Calu3 (cell line): ENCODE measurements at places on chromosomes 13 and 19. TPM values are rescaled to one million over a fixed set of nuclear protein-coding genes. Genes with fewer than 3 reads are reported as not detected.
A peak's percentile ranks its signal among the peaks of the same experiment; 100 is the strongest.

GRCh38 chr19:31648347-31648746 lies 299.1 kb upstream of the TSHZ3 start:
- no peak overlapping the region for H3K4me3 ChIP-seq
- no peak for DNase-seq
- no peaks in the 10 kb centered on the region for H3K4me1 ChIP-seq
- H3K36me3 ChIP-seq: no peaks in the 10 kb centered on the region

The CAB39L gene
- total RNA-seq: 3.2 and 4.5 TPM in 2 replicates

DNA sequence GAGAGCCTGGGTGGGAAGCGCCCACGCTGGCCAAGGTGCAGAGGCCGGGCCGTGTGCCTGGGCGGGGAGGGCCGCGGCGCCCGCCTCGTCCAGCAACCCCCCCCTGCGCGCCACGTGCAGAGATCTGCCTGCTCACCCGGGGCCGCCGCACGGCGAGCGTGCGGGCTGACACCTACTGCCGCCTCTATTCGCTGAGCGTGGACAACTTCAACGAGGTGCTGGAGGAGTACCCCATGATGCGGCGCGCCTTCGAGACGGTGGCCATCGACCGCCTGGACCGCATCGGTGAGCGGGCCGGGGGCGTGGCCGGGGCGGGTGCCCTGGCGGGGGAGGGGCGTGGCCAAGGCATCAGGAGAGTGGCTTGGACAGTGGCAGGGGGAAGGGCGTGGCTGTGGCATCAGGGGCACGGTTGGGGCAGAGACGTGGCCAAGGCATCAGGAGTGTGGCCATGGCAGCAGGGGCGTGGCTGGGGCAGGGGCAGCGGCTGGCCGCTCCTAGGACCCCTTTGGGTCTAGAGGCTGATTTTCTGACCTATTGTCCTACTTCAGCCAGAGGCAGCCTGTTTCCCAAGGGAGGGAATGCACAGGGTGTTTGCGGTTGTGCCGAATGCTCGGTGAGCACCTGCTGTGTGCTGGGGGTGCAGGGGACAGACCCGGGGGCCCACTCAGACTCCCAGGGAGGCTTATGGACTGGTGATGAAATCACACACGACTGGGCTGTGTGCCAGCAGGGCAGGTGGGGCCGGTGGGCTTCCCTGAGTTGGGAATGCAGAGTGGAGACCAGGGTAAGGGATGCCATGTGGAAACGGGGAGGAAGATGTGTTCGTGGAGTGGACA lies 19.4 kb downstream of the POLRMT start:
- no peaks in the 10 kb centered on the region for H3K4me1 ChIP-seq
- H3K4me3 ChIP-seq: no peak overlapping the region
- no peak for DNase-seq
- H3K36me3 ChIP-seq: peaks cover 13% of the 10 kb centered on the region
- no peaks in the 10 kb centered on the region for H3K27me3 ChIP-seq

DNA sequence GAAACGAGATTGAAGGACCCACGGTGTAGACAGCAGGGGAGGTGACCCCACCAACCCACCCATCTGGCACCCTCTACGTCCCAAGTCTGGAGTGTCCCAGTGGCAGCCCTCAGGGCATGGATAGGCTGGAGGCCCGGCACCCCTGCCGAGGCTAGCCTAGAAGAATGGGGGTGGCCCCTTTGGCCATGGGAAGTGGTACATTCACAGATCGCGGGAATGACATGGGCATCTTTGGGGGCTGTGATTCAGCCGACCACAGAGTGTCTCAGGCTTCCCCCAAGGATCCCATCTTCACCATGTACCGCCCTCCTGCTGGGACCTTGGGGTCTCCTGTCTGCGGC lies 11.3 kb upstream of the MKNK2 start:
- H3K4me1 ChIP-seq: no peaks in the 10 kb centered on the region
- H3K36me3 ChIP-seq: peaks cover 41% of the 10 kb centered on the region
- DNase-seq: no peak
- no peaks in the 10 kb centered on the region for H3K27me3 ChIP-seq

DNA sequence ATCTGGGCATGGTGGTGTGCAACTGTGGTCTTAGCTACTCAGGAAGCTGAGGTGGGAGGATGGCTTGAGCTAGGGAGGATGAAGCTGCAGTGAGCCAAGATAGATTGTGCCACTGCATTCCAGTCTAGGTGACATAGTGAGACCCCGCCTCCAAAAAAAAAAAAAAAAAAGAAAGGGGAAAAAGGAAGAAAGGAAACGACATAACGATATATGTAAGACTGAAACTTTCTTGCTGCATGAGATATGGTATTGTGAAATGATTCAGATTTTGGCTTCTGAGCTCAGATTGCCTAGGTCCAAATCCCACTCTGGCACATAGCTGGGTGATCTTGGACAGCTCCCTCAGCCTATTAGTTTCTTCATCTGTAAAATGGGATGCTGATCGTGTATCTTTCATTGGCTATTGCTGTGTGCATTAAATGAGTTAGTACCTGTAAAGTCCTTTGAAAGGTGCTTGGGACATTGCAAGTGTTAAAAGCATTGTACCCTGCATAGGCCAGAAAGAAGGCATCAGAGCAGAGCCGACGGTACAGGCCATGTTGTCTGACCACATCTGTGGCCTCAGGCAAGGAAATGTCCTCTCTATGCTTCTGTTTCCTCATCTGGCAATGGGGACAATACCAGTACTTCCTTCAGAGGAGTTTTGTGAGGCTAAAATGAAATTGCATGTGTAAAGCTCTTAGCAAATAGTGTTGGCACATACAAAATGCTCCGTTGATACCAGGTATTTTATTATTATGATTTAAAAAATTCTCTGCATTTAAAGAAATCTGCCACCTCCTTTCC lies 32.6 kb upstream of the SLC46A3 start:
- H3K27me3 ChIP-seq: no peaks in the 10 kb centered on the region
- DNase-seq: no peak
- H3K4me3 ChIP-seq: no peak overlapping the region
- H3K27ac ChIP-seq: no peak overlapping the region
- H3K4me1 ChIP-seq: peaks cover 11% of the 10 kb centered on the region

GRCh38 chr19:57802269-57802668 lies 12.4 kb downstream of the ZNF552 start:
- H3K4me3 ChIP-seq: no peak overlapping the region
- H3K27me3 ChIP-seq: no peaks in the 10 kb centered on the region
- H3K4me1 ChIP-seq: peaks cover 50% of the 10 kb centered on the region

The TINCR gene
- total RNA-seq: 0.27 and 0.40 TPM in 2 replicates

The KLK4 gene
- total RNA-seq: not detected in 2 replicates

DNA sequence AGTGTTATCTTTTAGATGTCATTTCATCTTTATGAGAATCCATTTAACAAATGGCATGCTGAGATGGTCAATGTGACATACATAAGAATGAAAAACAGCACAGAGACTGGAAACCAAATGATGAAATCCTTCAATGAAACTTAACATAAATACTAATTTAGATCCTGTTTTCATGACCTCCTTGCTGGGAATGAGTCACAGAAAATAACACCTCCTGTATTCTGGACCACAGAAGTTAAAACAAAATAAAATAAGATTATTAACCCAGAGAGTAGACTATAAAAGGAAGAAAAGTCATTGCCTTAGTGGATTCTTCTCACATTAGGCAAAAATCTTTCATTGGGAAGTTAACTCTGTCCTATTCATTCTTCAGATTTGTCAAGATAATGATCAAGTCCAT lies 1.6 kb downstream of the DIAPH3 start:
- H3K4me1 ChIP-seq: peaks cover 24% of the 10 kb centered on the region
- peaks cover 20% of the 10 kb centered on the region for H3K36me3 ChIP-seq
- no peaks in the 10 kb centered on the region for H3K27me3 ChIP-seq
- H3K4me3 ChIP-seq: peak overlapping the region; percentile 79
- no peak overlapping the region for H3K27ac ChIP-seq
- DNase-seq: no peak

GRCh38 chr19:4267101-4267900 lies 11.8 kb upstream of the SHD start:
- DNase-seq: peak; percentile 55
- no peaks in the 10 kb centered on the region for H3K27me3 ChIP-seq
- H3K27ac ChIP-seq: no peak overlapping the region
- H3K36me3 ChIP-seq: peaks cover 30% of the 10 kb centered on the region

DNA sequence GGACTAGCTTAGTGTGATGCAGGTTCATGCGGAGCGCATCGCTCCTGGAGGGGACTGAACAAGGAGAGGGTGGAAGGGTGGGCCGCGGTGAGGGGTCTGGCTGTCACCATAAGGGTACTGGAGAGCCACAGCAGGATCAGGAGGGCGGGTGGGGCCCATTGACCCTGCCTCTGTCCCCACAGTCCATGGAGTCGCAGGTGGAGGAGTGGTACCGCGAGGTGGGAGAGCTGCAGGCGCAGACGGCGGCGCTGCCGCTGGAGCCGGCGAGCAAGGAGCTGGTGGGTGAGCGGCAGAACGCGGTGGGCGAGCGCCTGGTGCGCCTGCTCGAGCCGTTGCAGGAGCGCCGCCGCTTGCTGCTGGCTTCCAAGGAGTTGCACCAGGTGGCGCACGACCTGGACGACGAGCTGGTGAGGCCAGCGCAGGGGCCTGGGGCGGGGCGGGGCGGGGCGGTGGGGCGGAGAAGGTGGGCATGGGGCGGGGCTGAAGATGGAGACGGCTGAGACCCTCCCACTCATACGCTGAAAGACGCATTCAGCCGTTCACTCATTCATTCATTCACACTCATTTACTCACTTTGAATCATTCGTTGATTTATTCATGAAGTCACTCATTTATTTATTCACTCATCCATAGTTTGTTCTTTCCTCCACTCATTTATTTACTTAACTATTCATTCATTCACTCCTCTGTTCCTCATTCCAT lies 27.5 kb upstream of the SHKBP1 start:
- peak; percentile 90 for DNase-seq
- H3K27me3 ChIP-seq: peaks cover 55% of the 10 kb centered on the region
- no peaks in the 10 kb centered on the region for H3K4me1 ChIP-seq
- H3K4me3 ChIP-seq: peak overlapping the region; percentile 36
- no peaks in the 10 kb centered on the region for H3K36me3 ChIP-seq

- H3K27me3 ChIP-seq: no peaks in the 10 kb centered on the region
- H3K27ac ChIP-seq: no peak overlapping the region
- no peak overlapping the region for H3K4me3 ChIP-seq
- no peaks in the 10 kb centered on the region for H3K36me3 ChIP-seq
These were observed 848 bp upstream of the PLIN4 start for GRCh38 chr19:4519172-4519496.

- peaks cover 40% of the 10 kb centered on the region for H3K36me3 ChIP-seq
- peak; percentile 58 for DNase-seq
- no peaks in the 10 kb centered on the region for H3K27me3 ChIP-seq
- H3K4me3 ChIP-seq: peak overlapping the region; percentile 31
These were observed 13.2 kb upstream of the UQCR11 start for GRCh38 chr19:1618157-1619093.

DNA sequence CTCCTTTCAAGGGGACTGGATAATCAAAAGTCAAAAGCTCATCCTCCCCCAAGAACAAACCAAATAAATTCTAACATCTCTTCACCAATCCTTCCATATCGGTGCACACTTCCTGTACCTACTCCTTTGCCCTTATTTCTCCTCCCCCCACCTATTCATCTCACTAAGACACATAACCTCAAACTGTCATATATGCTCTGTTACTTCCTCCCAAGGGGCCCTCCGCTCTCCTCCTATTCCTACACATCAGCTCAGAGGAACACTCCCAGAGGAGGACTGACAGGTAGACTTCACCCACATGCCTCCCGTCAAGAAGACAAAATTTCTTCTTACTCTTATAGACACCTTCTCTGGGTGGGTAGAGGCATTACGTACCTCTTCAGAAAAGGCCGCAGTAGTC lies 48.1 kb downstream of the ZNF93 start:
- DNase-seq: no peak
- H3K27ac ChIP-seq: no peak overlapping the region
- no peaks in the 10 kb centered on the region for H3K4me1 ChIP-seq
- H3K4me3 ChIP-seq: no peak overlapping the region
- no peaks in the 10 kb centered on the region for H3K27me3 ChIP-seq

- DNase-seq: no peak
- no peaks in the 10 kb centered on the region for H3K36me3 ChIP-seq
- no peaks in the 10 kb centered on the region for H3K4me1 ChIP-seq
- H3K27me3 ChIP-seq: no peaks in the 10 kb centered on the region
These were observed 359.8 kb downstream of the LMO7 start for GRCh38 chr13:75995966-75996365.

- H3K4me1 ChIP-seq: no peaks in the 10 kb centered on the region
- H3K4me3 ChIP-seq: no peak overlapping the region
- no peaks in the 10 kb centered on the region for H3K27me3 ChIP-seq
- no peak for DNase-seq
These were observed 1490.3 kb downstream of the UQCRFS1 start for GRCh38 chr19:27722625-27723024.

DNA sequence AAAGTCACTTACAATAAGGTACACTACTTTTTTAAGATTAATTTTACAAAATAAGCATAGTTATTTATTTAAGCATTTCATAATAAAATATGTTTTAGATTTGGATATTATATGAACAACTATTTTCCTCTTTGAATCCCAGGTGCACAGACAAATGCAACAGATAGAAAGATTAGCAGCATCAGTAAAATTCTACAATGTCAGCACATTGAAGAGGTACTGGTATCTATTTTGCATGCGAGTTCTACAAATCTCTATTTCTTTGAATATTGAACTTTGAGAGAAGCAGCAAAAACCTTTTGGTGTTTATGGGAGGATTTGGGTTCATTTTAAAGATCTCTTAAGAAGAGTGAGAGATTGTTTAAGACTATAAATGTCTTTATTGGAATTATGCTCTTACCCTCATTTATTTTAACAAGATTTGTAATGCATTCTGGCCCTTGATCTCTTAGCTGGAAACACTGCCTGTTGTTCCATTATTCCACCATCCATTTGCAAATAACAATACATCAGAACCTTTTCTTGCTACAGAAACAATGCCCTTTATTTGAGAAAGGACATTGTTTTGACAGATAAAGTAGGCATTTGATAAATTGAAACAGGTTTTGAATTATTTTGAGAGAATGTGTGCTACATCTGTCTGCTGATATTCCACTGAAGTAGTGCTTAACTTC lies 558.8 kb upstream of the KLHL1 start:
- no peaks in the 10 kb centered on the region for H3K4me1 ChIP-seq
- no peaks in the 10 kb centered on the region for H3K27me3 ChIP-seq
- no peak overlapping the region for H3K4me3 ChIP-seq
- no peaks in the 10 kb centered on the region for H3K36me3 ChIP-seq
- H3K27ac ChIP-seq: no peak overlapping the region

DNA sequence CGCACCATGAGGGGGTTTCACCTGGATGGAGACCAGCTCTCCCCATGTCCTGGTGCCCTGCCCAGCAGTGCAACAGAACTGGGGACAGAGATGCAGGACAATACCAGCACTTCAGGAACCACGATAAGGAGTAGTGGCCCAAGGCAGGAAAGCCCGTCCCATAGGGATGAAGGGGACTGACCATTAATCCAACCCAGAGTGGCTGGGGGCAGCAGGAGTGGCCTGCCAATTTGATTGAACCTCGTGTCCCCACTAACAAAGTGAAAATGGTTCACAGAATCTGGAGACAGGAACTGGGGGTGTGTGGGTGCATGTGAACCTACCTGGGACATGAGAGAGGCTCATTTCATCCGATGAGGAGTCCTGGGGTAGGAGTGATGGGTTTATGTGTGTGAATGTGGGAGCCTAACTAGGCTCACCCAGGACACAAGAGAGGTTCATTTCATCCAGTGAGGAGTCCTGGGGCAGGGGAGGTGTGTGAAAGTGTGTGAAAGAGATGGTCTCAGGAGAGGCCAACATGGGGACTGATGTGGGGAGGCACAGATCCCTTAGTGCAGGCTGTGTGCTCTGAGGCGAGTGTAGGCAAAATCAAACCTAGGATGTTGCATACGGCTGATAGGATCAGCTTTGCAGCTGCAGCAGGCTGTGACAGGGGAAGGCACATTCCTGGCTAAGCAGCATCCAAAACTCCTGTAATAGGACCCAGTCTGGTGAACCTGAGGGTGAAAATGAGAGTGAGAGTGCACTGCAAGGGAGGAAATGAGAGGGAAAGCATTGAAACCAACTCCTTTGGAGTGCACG lies 98.2 kb downstream of the ZNF429 start:
- H3K4me3 ChIP-seq: peak overlapping the region; percentile 59
- H3K36me3 ChIP-seq: peaks cover 5% of the 10 kb centered on the region
- no peaks in the 10 kb centered on the region for H3K4me1 ChIP-seq
- H3K27me3 ChIP-seq: no peaks in the 10 kb centered on the region
- peak overlapping the region; percentile 20 for H3K27ac ChIP-seq
- DNase-seq: no peak
